ENCODE measurements at places on chromosomes 4 and X.

DNA sequence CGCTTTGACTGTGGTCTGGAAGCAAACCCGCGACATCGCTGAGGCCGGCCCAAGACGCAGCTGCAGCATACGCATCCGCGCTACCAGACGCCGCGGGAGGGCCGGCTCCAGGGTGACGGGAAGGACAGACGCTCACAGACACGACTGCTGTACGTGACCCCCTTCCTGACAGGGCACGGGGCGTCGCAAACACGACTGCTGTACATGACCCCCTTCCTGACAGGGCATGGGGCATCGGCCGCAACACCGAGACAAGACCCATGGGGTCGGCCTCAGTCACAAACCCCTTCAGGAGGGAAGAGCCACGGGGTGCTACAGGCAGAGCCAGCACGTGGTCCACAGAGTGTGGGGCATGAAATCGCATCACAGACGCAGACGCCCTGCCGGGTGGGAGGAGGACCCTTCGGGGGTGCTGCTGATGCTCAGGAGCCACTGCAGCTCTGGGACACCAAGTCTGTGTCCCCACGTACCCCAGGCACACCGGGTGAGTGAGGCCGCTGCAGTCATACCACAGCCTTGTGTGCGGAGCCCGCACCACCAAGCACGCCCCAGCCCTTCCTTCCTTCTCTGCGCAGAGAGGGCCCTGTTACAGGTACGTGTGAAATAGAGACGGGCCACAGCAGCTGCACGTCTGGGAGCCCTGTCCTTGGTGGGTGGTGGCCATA is 38.7 kb upstream of the CPLX1 start:
- no peak for DNase-seq

DNA sequence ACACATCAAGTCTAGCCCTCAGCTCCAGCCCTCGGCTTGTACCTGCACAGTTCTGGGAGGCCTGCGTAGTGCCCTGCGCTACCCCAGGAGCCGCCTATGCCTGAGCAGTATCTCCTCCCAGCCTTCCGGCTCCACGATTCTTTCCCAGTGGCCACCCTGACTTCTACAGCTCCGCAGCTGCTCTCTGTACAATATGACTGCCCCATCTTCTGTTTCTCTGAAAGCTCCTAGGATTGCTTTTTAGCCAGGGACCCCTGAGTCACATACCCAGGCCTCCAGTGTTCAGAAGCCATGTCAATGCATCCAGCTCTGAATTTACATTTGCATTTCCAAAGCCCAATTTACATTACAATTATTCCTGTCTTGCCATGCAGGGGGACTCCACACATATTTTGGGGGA is 135.5 kb downstream of the PJA1 start:
- no peak for DNase-seq

DNA sequence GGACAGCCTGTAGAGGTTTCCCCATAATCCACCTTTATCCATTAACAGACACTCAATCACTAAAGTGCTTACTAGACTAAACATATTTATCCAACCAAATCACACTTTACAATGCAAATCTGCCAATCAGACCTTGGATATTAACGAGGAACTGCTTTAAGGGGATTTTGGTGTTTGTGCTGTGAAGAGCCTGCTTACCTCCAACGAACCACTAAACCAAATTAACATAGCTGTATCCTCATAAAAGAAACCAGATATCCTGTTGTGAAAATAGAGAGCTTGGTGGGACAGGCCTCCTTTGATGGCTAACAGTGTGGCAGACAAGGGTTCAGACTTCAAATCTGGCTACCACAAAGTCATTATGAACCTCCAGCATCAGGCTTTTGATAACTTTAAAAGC is 252.6 kb upstream of the HAND2 start:
- DNase-seq = no peak

- no peak for DNase-seq
Observed at GRCh38 chrX:15500497-15500966, at the start of gene BMX. Gene BMX (plus strand): TSS chrX:15500807. CDS start chrX:15508354, 7,547 bp downstream.

- no peak for DNase-seq
Observed at GRCh38 chr4:67134616-67135015, 410.7 kb downstream of the CENPC start.

DNA sequence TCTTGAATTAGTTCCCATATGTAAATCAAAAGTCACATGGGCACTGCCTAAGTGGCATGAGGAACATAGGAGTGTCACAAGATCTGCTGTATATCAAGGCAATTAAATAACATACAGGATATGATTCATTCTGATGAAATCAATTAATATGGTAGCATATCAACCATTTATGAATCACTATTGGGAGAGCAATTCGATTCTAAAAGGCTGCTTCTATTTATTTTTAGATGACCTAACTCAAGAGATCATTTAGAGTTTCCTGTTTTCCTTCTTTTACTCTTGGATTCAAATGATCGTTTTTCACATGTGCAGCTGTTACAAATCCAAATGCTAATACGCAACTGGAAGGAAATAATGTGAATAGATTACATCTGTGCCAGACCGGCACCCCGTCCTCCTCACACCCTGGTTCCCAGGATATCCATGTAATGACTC is 81.9 kb downstream of the HCCS start:
- no peak for DNase-seq

GRCh38 chr4:127015667-127016117 is 617.1 kb upstream of the INTU start:
- no peak for DNase-seq

All from naive thymus-derived CD4-positive, alpha-beta T cell (primary cell).